Bronchial epithelial cell (primary cell): ENCODE measurements at places on chromosomes 4 and X. TPM values are rescaled to one million over a fixed set of nuclear protein-coding genes. Genes with fewer than 3 reads are reported as not detected.
A peak's percentile ranks its signal among the peaks of the same experiment; 100 is the strongest.

- DNase-seq, result no peak
These were observed 365.4 kb upstream of the EPHA5 start for GRCh38 chr4:66035701-66036100.

Gene AMTN
- 0.38 and 0.79 TPM in 2 replicates for total RNA-seq

Gene CYSLTR1
- total RNA-seq, result not detected in 2 replicates

DNA sequence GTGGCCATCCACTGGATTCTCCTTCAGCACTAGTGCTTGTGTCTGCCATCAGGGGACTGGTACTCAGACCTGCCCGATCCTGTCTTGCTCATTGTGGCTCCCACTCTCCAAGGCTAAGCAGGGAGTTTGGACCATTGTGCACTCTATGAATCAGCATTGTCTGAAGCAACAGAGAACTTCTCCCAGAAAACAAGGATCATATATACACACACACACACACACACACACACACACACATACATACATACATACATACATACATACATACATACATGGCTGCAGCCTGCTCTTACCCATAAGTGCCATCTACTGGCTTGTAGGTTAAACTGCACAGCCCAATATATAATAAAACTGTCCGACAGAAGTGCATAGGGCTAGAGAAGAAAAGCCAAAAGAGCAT, 345.3 kb upstream of the LCORL start:
- DNase-seq, result peak; percentile 47

DNA sequence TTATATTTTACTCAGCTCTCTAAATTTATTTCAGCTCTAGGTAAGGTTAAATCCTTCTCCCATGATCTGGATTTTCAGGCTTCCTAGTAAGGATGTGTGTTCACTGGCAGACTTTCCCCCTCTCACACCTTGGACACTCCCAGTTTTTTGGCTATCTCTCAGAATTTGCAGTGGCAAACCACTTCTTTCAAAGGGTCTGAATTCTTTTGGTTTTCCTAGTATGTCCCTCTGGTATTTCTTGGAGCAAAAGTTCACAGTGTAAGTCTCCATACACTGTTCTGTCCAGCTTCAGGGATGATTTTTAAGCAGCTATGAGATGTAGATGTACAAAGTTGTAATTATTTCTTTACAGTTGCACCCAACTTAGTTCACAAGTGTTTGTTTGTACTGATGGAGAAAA, 653.8 kb upstream of the GALNT7 start:
- no peak for DNase-seq

GRCh38 chr4:94660614-94661013, 97.1 kb upstream of the BMPR1B start:
- no peak for DNase-seq

DNA sequence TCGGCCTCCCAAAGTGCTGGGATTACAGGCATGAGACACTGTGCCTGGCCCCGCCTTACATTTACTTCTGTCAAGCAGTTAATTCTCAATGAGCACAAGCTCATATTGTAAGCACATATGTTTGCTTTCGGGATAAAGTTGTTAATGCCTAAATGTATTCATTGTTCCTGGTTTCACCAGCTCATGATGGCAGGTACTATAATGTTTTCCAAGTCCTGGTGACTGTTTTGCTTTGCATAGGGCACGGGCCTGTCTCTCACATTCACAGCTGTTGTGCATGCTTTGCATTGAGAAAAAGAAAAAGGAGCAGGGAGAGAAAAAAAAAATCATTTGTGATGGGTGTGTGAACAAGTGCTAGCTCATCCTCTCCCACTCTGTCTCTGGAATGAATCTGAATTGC, 661.2 kb upstream of the TENM3 start:
- DNase-seq, result no peak

GRCh38 chr4:144338148-144338547, 197.6 kb upstream of the GYPA start:
- no peak for DNase-seq

Gene TLR6
- 0.26 and 0.38 TPM in 2 replicates for total RNA-seq

Gene MAOB
- under 0.01 and 0.13 TPM in 2 replicates for total RNA-seq
